DMS153 (cell line): ENCODE measurements at places on chromosomes 1 and 21.

DNA sequence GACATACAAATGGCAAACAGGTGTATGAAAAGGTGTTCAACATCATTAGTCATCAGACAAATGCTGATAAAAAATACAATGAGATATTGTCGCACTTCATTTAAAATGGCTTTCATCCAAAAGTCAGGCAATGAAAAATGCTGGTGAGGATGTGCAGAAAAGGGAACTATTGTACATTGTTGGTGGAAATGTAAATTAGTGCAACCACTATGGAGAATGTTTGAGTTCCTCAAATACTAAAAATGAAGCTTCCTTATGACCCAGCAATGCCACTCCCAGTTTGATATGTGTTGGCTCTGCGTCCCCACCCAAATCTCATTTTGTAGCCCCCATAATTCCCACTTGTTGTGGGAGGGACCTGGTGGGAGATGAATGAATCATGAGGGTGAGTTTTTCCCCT is 309.7 kb upstream of the ZRANB2 start:
- no peak for DNase-seq

GRCh38 chr1:86453664-86454063 is 15.1 kb upstream of the CLCA1 start:
- DNase-seq, result no peak

- DNase-seq, result no peak
These were observed 30.3 kb upstream of the ABCG1 start for GRCh38 chr21:42188663-42189062.

GRCh38 chr1:195584870-195585624 is 1023.2 kb downstream of the KCNT2 start:
- no peak for DNase-seq

DNA sequence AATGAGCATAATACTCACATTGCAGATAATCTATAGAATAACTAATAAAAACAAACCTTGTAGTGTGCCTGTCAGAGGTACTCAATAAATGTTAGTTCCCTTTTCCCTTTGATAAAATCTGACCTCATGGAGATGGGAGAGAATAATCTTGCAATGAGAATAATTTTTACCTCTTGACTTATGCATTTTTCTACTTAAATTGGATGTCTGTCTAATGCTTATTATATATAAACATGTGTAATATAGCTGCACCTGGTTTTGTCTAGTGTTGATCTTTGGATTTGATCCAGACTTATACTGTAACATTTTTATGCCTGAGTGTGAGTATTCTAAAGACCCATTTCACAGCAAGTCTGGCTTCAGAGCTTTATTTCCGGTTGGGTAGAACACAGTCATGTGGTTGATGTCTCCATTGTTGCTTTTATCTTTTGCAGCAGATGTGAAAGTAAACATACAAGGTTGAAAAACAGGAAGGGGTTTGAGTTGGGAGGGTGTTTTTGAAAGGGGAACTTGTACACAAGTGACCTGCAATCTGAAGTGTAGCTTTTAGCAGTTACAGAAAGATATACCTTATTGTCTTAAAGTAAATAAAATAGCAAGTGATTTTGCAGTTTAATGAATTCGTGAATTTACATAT is 12.4 kb downstream of the EPB41 start:
- DNase-seq, result peak; percentile 97
